IPS DF 6.9 (cell line): ENCODE measurements at places on chromosomes 4 and X.

GRCh38 chrX:1462596-1463251 is 10.0 kb upstream of the ASMTL start:
- H3K27me3 ChIP-seq, result peaks cover 34% of the 10 kb centered on the region; the same call in 1 of the 2 replicates
- peaks cover 5% of the 10 kb centered on the region; the same call in 1 of the 2 replicates for H3K4me1 ChIP-seq
- H3K4me3 ChIP-seq, result no peak overlapping the region
- H3K36me3 ChIP-seq, result no peaks in the 10 kb centered on the region
- DNase-seq, result no peak

- no peak overlapping the region for H3K4me3 ChIP-seq
- no peaks in the 10 kb centered on the region for H3K4me1 ChIP-seq
- no peak for DNase-seq
- H3K27me3 ChIP-seq, result no peaks in the 10 kb centered on the region
- no peaks in the 10 kb centered on the region for H3K36me3 ChIP-seq
- H3K27ac ChIP-seq, result no peak overlapping the region
These were observed 20.3 kb downstream of the DGKQ start for GRCh38 chr4:952881-953573.

GRCh38 chrX:12210971-12211370 is 72.7 kb downstream of the FRMPD4 start:
- no peak overlapping the region for H3K4me3 ChIP-seq
- H3K27ac ChIP-seq, result no peak overlapping the region
- H3K4me1 ChIP-seq, result no peaks in the 10 kb centered on the region
- DNase-seq, result no peak

- no peak for DNase-seq
- H3K36me3 ChIP-seq, result no peaks in the 10 kb centered on the region
- H3K4me1 ChIP-seq, result no peaks in the 10 kb centered on the region
These were observed 222.4 kb downstream of the CRLF2 start for GRCh38 chrX:989959-990510.

GRCh38 chr4:8191136-8191747 is 7.8 kb upstream of the SH3TC1 start:
- H3K27me3 ChIP-seq, result no peaks in the 10 kb centered on the region
- H3K36me3 ChIP-seq, result no peaks in the 10 kb centered on the region
- H3K4me3 ChIP-seq, result no peak overlapping the region

- H3K4me1 ChIP-seq, result no peaks in the 10 kb centered on the region
- H3K36me3 ChIP-seq, result no peaks in the 10 kb centered on the region
- H3K27ac ChIP-seq, result no peak overlapping the region
- peaks cover 8% of the 10 kb centered on the region; the same call in 1 of the 2 replicates for H3K27me3 ChIP-seq
- DNase-seq, result no peak
- no peak overlapping the region for H3K4me3 ChIP-seq
These were observed 67.0 kb upstream of the RPS6KA3 start for GRCh38 chrX:20333672-20334071.

DNA sequence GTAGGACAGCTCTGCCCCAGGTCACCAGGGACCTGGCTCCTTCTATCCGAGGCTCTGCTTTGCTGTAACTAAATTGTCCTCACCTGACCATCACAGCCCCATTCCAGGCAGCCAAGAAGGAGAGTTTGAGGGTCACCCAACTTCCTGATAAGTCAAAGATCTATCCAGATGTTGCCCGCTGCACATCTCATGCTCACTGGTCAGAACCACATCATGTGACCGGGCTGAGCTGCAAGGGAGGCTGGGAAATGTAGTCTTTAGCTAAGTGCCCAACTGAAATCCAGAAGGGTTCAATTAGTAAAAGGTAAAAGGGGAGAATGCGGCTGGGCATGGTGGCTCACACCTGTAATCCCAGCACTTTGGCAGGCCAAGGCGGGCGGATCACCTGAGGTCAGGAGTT is 18.4 kb downstream of the HMX1 start:
- H3K27ac ChIP-seq, result no peak overlapping the region
- H3K4me1 ChIP-seq, result peaks cover 3% of the 10 kb centered on the region; the same call in 1 of the 2 replicates
- peaks cover 42% of the 10 kb centered on the region for H3K27me3 ChIP-seq
- H3K4me3 ChIP-seq, result no peak overlapping the region

DNA sequence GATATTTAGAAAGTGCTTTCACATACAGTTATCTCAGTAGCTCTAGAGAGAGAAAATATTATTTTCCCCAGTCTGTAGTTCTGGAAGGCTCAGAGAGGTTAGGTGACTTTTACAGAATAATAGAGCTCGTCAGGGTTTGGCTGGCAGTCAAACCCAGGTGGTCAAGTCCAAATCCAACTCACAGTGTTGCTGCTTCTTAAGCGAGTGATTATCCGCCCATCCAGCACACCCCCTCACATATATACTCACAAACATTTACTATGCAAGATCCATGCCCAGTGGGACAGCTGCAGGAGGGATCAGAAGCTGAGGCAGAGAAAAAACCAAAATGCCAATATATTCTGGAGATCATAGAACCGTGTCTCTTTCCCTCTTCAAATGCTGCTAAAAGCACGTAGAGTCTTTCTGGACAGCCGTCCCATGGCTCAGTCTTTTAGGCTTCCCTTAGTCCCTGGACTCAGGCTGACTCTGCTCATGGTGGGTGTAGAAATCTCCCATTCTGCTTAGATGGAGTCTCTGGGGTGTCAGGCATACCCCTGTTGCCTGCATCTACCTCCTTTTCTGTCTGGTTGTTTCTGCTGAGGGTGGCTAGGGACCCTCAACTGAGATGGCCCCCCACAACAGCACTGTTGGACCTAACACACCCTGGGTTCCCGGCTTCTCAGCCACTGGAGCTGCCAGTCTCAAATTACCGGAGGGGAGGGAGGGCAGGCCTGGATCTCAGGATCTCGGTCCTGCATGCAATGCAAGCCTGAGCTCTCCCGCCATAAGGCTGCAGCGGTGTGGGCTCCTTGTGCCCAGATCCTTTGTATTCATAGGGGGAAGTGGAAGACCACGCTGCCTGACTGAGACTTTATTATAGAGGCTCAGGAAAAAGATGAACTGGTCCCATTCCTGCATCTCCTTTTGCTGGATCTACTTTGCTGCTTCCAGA is at the start of gene CHRNA9:
Gene CHRNA9, plus strand, starts transcription at position 743 of the 934 bp plus-strand sequence. Its CDS starts 135 bp downstream, at position 878.
- no peak within 1 kb of the TSS for H3K4me3 ChIP-seq
- peaks cover 6% of the 10 kb centered on the region; the same call in 1 of the 2 replicates for H3K4me1 ChIP-seq
- DNase-seq, result no peak
- H3K36me3 ChIP-seq, result no peaks in the 10 kb centered on the region

GRCh38 chr4:4260185-4260751 is 12.2 kb upstream of the TMEM128 start:
- no peak overlapping the region for H3K4me3 ChIP-seq
- no peak overlapping the region for H3K27ac ChIP-seq
- 0 out of 2 replicates have a peak, but pooled peaks cover 1% of the 10 kb centered on the region for H3K4me1 ChIP-seq
- DNase-seq, result no peak
- H3K27me3 ChIP-seq, result no peaks in the 10 kb centered on the region
- no peaks in the 10 kb centered on the region for H3K36me3 ChIP-seq

- H3K4me3 ChIP-seq, result no peak overlapping the region
- H3K4me1 ChIP-seq, result no peaks in the 10 kb centered on the region
- H3K27ac ChIP-seq, result no peak overlapping the region
- H3K36me3 ChIP-seq, result no peaks in the 10 kb centered on the region
These were observed 33.5 kb upstream of the CYP2U1 start for GRCh38 chr4:107897823-107898222.

DNA sequence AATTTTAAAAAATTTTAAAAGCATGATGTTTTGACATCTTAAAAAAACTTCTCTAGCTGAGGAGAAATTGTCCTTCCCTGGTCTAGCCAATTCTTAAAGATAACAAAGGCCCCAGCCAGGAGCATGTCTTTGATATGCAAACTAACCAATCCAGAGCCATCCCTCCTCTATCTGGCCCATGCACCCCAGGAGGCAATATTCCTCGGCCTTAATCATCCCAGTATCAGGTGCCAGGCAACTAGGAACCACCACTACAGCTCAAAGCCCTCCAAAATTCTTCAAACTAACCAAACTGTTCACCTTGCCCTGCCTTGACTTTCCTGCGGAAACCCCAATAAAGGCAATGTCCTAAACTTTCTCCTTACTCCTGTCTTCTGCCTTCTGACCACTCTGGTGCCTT is 97.8 kb upstream of the USP9X start:
- no peaks in the 10 kb centered on the region; the same call in 1 of the 2 replicates for H3K4me1 ChIP-seq
- no peak for DNase-seq
- H3K36me3 ChIP-seq, result no peaks in the 10 kb centered on the region
- H3K27ac ChIP-seq, result no peak overlapping the region

- no peak for DNase-seq
- H3K4me1 ChIP-seq, result peaks cover 6% of the 10 kb centered on the region
- H3K36me3 ChIP-seq, result no peaks in the 10 kb centered on the region; the same call in 1 of the 2 replicates
- no peak overlapping the region for H3K4me3 ChIP-seq
These were observed 16.8 kb upstream of the IRAK1 start for GRCh38 chrX:154036513-154036912.

GRCh38 chr4:15653864-15654592 is 1.1 kb downstream of the FBXL5 start:
- no peaks in the 10 kb centered on the region for H3K4me1 ChIP-seq
- H3K36me3 ChIP-seq, result no peaks in the 10 kb centered on the region
- H3K27me3 ChIP-seq, result no peaks in the 10 kb centered on the region
- DNase-seq, result no peak
- no peak overlapping the region for H3K27ac ChIP-seq

DNA sequence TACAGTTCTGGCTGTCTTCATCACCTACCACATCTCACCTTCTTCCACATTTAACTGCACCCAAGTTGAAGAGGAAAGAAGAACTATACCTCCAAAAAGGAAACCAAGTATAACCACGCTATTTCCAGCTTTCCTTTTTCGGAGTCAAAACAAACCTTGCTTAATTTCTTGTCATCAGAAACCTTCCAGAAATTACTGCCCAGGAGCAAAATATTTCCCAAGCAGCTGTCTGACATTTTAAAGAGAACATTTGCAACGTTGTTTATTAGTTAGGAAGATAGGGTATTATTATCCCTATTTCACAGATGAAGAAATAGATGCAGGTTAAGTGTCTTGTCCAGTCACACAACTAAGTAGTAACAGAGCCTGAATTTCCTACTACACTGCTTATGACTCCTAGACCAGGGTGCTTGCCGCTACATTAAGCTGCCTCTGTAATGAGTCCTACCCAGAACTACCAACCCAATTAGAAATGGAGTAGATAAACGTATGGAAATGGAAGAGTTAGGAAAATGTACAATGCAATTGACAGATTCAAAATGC is 2.2 kb upstream of the ACSL4 start:
- DNase-seq, result no peak
- no peaks in the 10 kb centered on the region for H3K4me1 ChIP-seq
- H3K27ac ChIP-seq, result no peak overlapping the region
- H3K27me3 ChIP-seq, result no peaks in the 10 kb centered on the region
- no peak overlapping the region for H3K4me3 ChIP-seq

- H3K27me3 ChIP-seq, result no peaks in the 10 kb centered on the region
- DNase-seq, result no peak
- no peak overlapping the region for H3K27ac ChIP-seq
These were observed 37.5 kb upstream of the IL13RA2 start for GRCh38 chrX:115054876-115055275.

GRCh38 chr4:177770776-177771175 is 328.5 kb upstream of the AGA start:
- no peak overlapping the region for H3K4me3 ChIP-seq
- no peak for DNase-seq
- H3K27me3 ChIP-seq, result no peaks in the 10 kb centered on the region
- H3K4me1 ChIP-seq, result no peaks in the 10 kb centered on the region
- no peak overlapping the region for H3K27ac ChIP-seq
- no peaks in the 10 kb centered on the region for H3K36me3 ChIP-seq

DNA sequence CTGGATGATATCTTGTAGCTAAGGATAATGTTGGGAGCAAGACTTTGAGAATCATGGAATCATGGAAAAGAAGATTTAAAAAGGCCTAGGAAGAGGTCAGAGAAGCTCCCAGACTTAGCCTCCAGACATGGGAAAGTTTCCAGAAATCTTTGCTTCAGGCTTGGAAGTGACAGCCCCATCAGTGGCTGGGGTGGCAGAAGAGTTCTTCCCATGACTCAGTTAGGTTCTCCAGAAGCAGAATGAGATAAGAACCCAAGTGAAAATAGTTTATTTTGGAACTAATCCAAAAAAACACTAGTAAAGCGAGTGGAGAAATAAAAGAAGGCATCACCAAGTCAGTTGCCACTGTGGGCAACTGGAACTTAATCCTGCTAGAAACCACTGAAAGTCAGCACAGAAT is 506.9 kb downstream of the MID1IP1 start:
- H3K4me3 ChIP-seq, result no peak overlapping the region
- no peaks in the 10 kb centered on the region for H3K36me3 ChIP-seq

- no peak overlapping the region for H3K27ac ChIP-seq
- DNase-seq, result no peak
- no peaks in the 10 kb centered on the region for H3K4me1 ChIP-seq
These were observed 3.1 kb downstream of the CT45A10 start for GRCh38 chrX:135890087-135890585.

DNA sequence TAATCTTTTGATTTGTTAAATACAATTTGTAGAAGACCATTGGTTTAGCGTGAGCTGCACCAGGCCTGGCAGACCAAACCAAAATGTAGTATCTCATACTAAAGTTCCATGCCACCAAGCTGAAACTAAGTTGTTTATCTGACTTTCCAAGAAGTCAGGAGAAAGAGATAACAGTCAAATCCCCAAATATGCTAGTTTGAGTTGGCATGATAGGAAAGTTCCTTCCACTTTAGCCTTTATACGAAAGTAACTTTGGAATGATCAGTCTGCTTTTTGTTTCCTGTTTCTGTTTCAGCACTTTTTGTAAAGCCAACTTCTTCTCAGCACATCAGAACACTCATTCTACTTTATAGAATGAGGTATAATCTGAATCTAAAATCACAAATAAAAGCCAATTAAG is 449.2 kb downstream of the GRXCR1 start:
- no peaks in the 10 kb centered on the region for H3K27me3 ChIP-seq
- no peak overlapping the region for H3K4me3 ChIP-seq
- no peaks in the 10 kb centered on the region for H3K4me1 ChIP-seq
- no peaks in the 10 kb centered on the region for H3K36me3 ChIP-seq

DNA sequence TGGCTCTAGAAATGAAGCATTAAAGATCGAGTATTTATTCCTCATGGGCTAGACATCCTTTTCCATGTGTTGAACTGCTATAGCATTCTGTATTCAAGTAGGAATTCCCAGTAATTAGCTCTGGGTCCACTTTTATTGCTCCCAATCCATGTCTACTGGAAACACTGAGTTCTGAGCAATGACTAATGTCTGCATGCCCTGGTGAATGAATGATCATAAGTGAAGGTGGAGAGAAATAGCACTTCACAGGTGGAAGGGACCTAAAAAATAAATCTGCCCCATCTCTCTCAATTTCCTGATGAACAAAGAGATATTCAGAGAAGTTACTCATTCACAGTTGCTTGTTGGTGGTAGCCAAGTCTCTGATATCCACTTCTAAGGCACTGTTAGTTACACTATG is 34.6 kb upstream of the CXCL8 start:
- no peak for DNase-seq
- no peaks in the 10 kb centered on the region; the same call in 1 of the 2 replicates for H3K4me1 ChIP-seq
- H3K36me3 ChIP-seq, result no peaks in the 10 kb centered on the region
- no peak overlapping the region for H3K4me3 ChIP-seq
- H3K27me3 ChIP-seq, result no peaks in the 10 kb centered on the region
- no peak overlapping the region for H3K27ac ChIP-seq
